Thoracic aorta endothelial cell (primary cell): ENCODE measurements at places on chromosomes 5 and 9. TPM values are rescaled to one million over a fixed set of nuclear protein-coding genes. Genes with fewer than 3 reads are reported as not detected.

Gene EQTN
- not detected in 2 replicates for total RNA-seq

Gene CCNO
- total RNA-seq, result 0.13 and 0.65 TPM in 2 replicates

Gene PCDHGC5
- total RNA-seq, result 1.1 and 1.3 TPM in 2 replicates

Gene PCDHAC2
- 1.8 and 3.3 TPM in 2 replicates for total RNA-seq

Gene GAPT
- under 0.01 TPM in 1 of 2 replicates, not detected in the other for total RNA-seq

Gene IRX1
- total RNA-seq, result 0.07 TPM in 1 of 2 replicates, not detected in the other

Gene FOXD4L4
- total RNA-seq, result 0.29 TPM in 1 of 2 replicates, not detected in the other

Gene IL5
- not detected in 2 replicates for total RNA-seq

Gene BTNL3
- total RNA-seq, result not detected in 2 replicates

Gene LOX
- 59.9 and 62.9 TPM in 2 replicates for total RNA-seq

Gene SLC9A3
- 1.5 and 1.7 TPM in 2 replicates for total RNA-seq

Gene TXNDC8
- total RNA-seq, result not detected in 2 replicates

Gene BRD8
- 52.7 and 61.6 TPM in 2 replicates for total RNA-seq

Gene MRPS27
- total RNA-seq, result 112 and 129 TPM in 2 replicates
